RWPE1 (cell line): ENCODE measurements at places on chromosomes 3 and 15.

GRCh38 chr15:28178727-28179126 is 79.6 kb upstream of the OCA2 start:
- DNase-seq = no peak

GRCh38 chr3:89227218-89227617 is 119.8 kb downstream of the EPHA3 start:
- DNase-seq = peak; percentile 2

- DNase-seq = no peak
Observed at GRCh38 chr3:38658841-38659240, 9.4 kb upstream of the SCN5A start.

GRCh38 chr3:95521396-95521795 is 1293.0 kb upstream of the EPHA6 start:
- DNase-seq = no peak

- DNase-seq = peak; percentile 42
Observed at GRCh38 chr3:125212509-125213363, at the start of gene SLC12A8. TSS of gene SLC12A8 (minus strand) at chr3:125212748. CDS start at chr3:125211349, 1,399 bp downstream.

- DNase-seq = no peak
Observed at GRCh38 chr3:65664446-65664845, 374.3 kb downstream of the MAGI1 start.

DNA sequence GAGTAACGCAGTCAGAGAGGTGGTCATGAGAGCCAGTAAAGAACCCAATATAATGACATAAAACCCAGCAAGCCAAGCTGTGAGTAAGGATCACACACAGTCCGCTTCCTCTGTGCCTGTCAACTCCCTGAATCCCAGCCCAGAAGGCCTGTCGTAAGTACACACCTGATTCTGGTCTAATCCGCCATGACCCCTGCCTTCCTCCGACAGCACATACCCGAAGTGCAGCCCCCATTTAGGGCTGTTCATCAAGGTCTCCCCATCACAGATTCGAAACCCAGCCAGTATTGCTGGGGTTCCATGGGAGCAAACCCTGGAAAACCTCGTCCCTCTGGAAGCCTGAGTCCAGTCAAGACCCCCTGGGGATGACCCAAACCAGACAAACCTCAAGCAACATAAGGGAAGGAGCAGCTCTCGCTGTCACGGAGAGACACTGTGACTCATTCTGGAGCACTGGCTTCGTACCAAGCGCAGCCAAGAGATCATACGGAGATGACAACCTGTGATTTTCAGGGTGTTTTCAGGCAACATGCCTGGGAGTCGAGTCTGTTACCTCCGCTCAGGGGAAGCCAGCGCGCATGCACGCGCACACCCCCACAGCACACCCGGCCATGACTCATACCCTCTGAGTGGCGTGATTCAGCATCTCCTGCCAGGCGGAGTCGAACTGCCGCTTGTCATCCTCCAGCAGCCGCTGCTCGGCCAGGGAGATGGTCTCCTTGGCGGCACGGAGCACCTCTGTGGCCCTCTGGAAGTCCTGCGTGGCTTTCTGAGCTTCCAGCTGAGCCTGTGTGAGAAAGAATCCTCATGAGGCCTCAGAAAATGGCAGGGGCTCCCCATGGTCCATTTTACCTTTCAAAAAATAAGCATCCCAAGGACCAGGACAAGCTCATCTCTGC is 63.0 kb downstream of the SH3BP5 start:
- peak; percentile 96 for DNase-seq

- DNase-seq = no peak
Observed at GRCh38 chr3:174777813-174778212, 81.3 kb upstream of the NAALADL2 start.

- no peak for DNase-seq
Observed at GRCh38 chr3:120302361-120302760, 17.3 kb upstream of the GPR156 start.

DNA sequence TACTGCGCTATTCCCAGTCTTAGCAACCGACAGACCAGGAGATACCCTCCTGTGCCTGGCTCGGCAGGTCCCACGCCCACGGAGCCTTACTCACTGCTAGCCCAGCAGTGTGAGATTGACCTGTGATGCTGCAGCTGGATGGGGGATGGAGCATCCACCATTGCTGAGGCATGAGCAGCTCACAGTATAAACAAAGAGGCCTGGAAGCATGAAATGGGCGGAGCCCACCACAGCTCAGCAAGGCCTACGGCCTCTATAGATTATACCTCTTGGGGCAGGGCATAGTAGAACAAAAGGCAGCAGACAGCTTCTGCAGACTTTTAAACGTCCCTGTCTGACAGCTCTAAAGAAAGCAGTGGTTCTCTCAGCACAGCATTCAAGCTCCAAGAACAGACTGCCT is 160.3 kb downstream of the ANXA2 start:
- no peak for DNase-seq

DNA sequence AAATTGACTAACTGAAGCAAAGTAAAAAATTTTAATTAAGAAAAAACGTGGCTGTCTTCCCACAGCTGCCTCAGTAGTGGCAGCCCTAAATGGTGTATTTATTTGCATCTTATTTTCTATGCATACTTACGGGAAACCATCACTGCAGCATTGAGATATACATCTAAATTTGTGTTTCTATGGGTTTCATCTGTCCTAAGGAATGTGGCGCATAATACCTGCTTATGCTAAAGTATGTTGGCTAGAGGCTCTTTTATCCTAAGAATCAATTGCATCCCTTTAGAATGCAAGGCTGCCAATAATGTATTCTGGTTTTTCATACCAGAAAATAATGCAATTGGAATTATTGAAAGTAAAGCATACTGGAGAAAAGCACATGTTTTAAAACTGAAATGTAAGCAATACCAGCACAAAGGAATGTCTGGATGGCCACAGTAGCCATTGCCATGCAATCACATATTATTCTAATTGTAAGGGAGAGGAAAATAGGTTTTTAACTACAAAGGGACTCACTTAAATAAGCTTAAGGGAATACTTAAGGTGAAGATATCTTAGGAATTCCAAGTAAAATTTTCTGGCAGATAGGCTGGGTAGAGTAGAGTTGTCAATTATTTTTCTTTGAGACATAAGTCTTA is 834.5 kb upstream of the NECTIN3 start:
- DNase-seq = no peak

GRCh38 chr3:10290481-10291176 is 2.1 kb downstream of the GHRL start:
- DNase-seq = no peak

GRCh38 chr3:135598597-135598996 is 366.9 kb upstream of the PPP2R3A start:
- DNase-seq = no peak

DNA sequence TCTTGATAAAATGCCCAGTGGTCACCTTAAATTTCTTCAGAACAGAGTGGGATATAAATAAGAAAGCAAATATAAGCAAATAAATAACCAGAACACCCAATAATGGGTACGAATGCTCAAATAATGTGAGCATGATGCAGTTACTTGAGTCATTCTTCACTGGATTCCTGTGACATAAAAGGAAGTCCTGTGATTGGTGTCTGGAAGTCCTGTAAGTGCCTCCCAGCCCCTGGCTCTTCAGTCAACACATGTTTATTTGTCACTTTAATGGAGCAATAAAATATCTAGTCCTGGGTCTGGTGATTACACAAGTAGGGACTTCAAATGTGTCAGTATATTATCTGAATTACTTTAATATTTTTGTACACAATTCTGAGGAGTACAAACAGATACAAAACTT is 30.4 kb downstream of the TMEM212 start:
- no peak for DNase-seq

GRCh38 chr3:49471856-49472495 is 1.9 kb downstream of the DAG1 start:
- no peak for DNase-seq

DNA sequence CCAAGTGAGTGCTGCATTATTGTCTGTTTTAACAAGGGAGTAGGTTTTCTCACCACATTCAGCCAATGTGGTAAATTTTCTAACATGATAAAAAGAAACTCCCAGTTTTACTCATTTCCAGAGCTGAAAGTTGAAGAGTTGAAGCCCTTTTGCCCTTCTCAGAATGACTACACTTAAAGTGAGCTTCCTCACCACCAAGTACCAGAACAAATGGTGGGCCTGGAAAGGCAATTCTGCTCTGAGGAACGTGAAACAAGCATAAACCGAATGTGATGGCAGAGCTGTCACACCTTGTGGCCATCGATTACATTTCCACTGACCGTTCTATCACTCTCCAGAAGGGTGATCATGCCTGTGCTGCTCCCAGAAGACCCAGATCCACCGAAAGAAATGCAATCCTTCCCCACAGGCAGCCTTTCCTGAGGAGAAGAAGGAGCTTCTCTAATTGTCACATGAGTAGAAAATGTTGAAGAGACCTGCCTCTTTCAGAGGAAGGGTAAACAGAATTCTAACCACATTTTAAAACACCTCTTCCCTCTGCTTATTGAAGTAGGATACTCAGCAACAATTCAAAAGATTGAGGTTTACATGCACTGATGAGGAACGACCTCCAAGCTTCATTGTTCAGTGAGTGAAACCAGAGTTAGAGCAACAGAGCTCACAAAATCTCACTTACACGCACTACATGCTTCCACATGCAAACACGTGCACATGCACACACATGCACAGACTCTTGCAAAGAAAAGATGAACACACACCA is 21.4 kb upstream of the CCR9 start:
- DNase-seq = no peak

DNA sequence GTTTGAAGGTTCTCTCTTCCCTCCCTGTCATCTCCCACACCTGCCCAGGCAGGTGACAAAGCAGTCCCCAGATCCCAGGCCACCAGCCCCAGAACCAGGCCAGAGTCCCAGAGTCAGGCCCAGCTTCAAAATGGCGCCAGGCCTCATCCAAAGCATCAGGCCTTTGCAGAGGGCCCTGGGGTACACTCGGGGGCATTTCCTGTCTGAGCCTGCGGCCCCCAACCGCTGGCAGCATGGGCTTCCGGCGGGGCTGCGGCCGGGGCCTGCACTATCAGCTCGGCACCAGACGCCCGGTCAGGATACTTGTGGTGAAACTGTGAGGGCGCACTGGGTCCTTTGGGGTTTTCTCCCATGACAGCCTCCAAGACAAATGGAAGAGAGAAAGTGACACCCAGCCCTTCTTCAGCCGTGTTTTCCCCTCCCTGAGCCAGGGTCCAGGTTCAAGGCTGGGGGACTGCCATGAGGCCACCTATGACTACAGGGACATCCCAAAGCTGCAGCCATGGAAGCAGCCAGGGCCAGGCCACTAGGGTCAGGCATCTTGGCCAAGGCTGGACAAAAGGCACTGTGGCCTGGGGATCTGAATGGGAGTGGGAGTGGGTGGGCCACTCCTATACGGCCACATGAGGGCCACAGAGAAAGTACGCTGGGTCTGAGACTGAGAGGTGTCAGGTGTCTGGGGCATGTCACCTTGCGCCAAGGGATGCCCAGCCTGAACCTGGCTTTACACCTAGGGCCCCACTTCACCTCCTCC is 33.9 kb downstream of the RPN1 start:
- DNase-seq = no peak

- no peak for DNase-seq
Observed at GRCh38 chr15:46258056-46258455, 623.2 kb downstream of the SQOR start.

DNA sequence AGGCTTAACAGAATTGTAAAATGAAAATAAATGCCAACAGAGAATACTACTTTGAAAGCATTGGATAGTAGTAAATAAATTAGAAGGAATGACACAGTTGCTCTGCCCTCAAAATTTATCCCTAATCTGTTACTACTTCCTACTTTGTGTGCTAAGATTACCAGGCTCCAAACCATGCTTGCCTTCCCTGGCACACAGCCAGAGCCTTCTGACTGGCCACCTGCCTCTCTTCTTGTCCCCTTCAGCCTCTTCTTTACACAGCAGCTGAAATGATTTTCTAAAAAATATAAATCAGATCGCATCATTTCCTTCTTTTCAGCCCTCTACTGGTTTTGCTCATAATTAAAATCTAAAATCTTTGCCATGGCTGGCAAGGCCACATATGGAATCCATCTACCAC is 334.1 kb downstream of the FHIT start:
- no peak for DNase-seq

DNA sequence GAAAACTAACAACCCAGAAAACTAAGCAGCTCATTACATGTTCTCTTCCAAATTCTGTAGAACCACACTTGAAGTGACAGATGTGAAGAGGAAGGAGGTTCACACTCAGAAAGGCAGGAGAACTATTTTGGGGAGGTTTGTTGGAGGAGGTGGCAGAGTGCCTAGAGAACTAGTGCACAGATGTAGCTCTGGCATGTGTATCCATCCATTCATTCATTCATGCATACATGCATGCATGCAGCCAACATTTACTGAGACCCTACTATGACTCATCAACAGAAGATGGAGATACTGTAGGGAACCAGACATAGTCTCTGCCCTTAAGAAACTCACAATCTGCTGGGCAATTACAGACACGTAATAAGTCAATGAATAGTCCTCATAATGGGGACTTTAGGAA is 116.7 kb downstream of the ERC2 start:
- no peak for DNase-seq

DNA sequence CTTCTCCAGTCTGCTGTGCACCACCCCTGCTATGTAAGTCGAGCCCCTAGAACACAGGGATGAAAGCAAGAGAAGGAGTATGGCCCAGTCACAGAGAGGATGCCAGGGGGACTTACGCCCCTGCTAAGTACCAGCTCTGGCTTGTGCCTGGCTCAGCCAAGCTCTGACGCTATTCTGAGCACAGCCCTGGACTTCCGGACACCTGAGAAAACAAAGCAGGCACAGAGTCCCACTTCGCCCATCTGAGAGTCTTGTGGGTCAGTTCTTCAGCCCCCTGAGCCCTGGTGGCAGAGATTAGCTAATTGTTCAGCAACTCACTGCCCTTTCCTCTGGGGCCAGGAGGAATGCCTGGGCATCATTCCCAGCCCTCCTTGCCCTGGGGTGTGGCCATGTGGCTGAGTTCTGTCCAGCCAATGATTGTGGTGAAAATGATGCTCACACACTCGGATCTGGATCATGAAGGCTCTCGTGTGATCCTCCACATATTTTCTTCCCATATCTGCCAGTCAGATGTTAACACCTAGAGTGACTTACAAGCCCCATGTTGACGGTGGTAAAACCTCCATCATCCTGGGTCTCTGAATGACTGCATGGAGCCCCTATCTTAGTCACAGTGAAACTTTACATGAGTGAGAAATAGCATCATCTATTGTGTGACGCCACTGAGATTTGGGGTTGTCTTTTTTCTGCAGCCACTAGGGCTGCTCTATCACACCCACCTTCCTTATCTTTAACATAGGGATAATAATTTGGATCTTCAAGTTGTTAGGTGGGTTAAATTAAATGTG is 105.7 kb downstream of the TPRA1 start:
- no peak for DNase-seq

DNA sequence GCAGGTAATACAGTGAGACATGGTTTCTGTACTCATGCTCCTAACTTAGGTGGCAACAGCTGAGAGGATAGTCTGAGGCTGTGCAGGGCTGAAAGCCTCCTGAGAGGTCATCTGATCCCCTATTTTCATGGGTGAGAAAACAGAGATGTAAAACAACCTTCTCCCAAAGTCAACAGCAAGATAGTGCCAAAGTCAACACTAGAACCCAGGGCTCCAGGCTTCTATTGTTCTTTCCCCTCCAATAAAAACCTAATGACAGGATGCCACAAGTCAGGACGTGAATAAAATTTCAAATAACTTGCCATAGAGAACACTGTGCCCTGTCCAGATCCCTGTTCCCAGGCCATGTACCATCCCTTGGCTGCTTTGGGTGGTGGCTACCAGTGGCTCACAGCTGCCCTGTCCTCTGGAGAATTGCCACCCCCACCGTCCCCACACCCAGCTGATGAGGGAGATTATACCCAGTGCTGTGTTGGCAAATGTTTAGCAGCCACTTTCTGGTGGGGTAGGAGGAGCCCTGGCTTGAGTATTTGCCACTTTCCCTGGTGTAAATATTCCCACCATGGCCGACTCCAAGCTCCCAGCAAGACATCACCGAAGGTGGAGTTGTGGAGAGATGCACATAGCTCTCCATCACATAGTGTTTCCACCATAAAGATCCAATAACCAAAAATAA is 54.8 kb downstream of the SRGAP3 start:
- peak; percentile 12 for DNase-seq
